Osteoblast (primary cell): ENCODE measurements at places on chromosomes 13 and 19. TPM values are rescaled to one million over a fixed set of nuclear protein-coding genes. Genes with fewer than 3 reads are reported as not detected.

ZNF85 gene
- total RNA-seq = 9.8 and 10.9 TPM in 2 replicates

SMIM44 gene
- not detected in 2 replicates for total RNA-seq

PABPC3 gene
- total RNA-seq = under 0.01 and 0.29 TPM in 2 replicates

RINL gene
- total RNA-seq = 2.5 and 3.2 TPM in 2 replicates

TMIGD2 gene
- not detected in 2 replicates for total RNA-seq

ZNF486 gene
- 7.2 and 8.5 TPM in 2 replicates for total RNA-seq

ANKRD24 gene
- total RNA-seq = 0.29 and 0.72 TPM in 2 replicates

ZNF382 gene
- 12.3 and 16.2 TPM in 2 replicates for total RNA-seq

PRODH2 gene
- total RNA-seq = not detected in 2 replicates

CEACAM8 gene
- not detected in 2 replicates for total RNA-seq

EPSTI1 gene
- 25.9 and 30.8 TPM in 2 replicates for total RNA-seq

ZNF223 gene
- 5.8 and 6.8 TPM in 2 replicates for total RNA-seq

WDR62 gene
- total RNA-seq = 1.4 and 1.8 TPM in 2 replicates
